ENCODE measurements at places on chromosomes 7 and 10.

DNA sequence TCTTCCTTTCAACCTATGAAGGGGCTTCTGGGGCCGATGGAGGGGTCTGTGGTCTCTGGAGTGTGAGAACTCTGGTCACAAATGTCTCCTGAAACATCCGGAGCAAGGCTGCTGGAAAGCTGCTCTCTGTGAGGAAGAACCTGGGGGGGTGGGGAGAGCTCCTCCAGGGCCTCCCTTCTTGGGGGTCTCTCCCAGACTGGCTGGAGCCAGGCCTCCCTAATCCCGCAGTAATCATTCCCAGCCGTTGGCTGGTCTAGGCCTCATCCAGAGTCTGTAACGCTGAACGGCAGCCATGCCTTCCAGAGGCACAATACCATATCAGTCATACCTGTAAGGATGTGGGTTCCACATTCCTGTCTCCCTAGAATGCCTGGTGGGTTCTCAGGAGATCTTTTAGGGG, 4.4 kb upstream of the LZTS2 start:
- no peak for DNase-seq

GRCh38 chr10:37681617-37681999, 175.8 kb downstream of the ZNF248 start:
- DNase-seq: no peak

- DNase-seq: no peak
Observed at GRCh38 chr7:121026159-121026558, 37.6 kb downstream of the CPED1 start.

DNA sequence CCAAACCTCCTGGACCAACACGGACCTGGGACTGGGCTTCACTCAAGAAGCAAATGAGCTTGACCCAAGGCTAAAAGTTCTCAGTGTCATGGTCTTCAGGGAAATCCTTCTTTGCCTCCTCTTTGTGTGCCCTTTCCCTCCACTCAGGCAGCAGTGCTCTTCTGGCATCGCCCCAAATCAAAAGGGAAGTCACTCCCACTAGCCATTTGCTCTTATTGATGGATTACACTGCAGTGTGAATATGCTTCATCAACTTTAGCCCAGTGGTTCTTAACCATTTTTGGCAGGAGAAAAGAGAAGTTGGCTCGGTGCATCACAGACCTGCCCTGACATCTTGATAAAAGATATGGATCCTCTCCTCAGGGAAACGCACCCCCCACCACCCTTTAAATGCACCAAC, 19.2 kb upstream of the IKZF1 start:
- DNase-seq: no peak

DNA sequence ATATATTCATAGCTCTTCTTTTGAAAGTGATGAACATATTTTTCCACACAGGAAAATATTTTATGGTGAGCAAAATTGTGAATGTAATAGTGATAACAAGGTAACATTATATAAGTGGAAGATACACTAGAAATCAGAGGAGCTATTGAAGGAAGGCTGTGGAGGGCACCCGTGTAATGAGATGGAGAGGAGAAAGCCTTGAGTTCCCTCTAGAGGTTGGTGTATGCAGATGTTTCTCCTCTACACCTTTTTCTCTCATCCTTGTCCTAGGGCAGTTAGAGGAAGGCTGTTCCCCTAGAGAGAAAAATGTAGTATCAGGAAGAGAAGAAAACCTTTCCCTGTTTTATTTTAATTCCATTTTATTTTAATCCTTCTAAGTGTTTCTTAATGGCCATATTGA, 54.6 kb upstream of the NRG3 start:
- no peak for DNase-seq

DNA sequence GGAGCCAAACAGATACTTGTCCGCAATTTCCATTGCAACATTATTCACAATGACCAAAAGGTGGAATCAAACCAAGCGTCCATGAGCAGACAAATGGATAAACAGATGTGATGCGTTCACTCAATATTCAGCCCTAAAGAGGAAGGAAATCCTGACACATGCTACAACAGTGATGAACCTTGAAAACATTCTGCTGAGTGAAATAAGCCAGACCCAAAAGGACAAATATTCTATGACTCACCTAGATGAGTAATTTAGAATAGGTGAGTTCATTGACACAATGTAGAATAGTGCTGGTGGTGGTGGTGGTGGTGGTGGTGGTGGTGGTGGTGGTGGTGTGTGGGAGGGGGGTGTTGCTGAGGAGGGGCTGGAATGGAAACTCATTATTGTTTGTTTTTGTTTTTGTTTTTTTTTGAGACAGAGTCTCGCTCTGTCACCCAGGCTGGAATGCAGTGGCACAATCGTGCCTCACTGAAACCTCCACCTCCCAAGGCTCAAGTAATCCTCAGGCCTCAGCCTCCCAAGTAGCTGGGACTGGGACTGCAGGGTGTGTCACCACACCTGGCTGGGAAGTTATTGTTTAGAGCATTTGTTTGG, 28.6 kb downstream of the SMKR1 start:
- peak; percentile 25 for DNase-seq

- peak; percentile 40 for DNase-seq
Observed at GRCh38 chr10:63429281-63429680, 36.5 kb downstream of the JMJD1C start.

GRCh38 chr7:100602889-100603725, 944 bp downstream of the PCOLCE start:
- peak; percentile 55 for DNase-seq

DNA sequence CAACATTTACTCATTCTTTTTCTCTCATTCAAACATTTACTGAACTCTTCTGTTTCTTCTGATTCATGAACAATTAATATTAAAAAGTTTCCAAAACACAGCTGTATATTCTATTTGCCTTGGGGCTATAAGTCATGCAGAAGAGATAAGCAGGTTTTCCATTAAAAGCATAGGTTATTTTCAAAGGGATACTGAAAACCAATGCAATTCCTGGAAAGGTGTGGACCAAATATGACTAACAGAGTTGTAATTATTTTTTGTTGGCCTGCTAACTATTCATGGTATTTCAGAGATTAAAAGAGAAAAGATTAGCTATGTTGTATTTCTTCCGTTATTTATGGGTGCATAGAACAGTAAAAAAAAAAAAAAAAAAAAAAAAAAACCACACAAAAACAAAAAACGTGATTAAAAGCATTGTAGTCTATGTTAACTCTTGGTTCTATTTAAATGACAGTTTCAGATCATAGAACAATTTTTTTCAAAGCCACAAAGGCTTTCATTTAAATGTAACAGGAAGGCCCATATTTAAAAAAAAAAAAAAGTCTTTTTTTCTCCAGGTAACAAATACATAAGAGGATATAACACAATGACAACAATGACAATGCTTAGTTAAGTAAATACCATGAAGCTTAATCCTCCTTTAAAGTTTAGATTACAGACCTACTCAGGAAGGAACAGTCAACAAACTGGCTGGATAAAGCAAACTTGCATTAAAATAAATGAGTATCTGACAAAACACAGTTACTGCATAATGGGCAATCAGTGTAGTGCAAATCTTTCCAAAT, 1042.9 kb downstream of the GATA3 start:
- DNase-seq: no peak

DNA sequence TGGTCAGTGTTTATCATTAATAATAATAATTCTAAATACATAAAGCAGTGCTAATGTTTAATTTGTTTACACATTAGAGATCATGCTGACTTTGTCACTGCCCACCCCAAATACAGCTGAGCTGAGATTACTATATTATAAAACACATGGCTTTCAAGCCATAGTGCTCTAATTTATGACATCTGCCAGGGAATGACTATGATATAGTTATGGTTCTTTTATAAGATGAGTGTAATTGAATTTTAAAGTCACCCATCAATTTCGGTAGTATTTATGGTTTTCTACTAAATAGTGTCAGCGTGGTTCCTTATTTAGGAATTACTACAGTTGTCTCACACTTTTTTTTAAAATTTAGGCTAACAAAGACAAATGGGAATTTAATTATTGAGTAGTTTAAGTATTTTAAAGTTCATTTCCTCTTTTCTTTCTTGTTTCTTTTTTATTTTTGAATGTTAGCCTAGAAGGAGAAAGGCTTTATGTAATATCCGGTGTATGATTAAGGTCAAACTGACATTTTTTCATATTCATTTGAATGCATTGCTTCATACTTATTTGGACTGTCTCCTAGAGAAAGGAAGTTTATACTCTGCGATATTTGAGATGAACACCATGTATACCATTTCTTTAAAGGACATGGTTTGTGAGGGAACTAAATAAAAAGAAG, 3.9 kb downstream of the CDK14 start:
- DNase-seq: no peak

DNA sequence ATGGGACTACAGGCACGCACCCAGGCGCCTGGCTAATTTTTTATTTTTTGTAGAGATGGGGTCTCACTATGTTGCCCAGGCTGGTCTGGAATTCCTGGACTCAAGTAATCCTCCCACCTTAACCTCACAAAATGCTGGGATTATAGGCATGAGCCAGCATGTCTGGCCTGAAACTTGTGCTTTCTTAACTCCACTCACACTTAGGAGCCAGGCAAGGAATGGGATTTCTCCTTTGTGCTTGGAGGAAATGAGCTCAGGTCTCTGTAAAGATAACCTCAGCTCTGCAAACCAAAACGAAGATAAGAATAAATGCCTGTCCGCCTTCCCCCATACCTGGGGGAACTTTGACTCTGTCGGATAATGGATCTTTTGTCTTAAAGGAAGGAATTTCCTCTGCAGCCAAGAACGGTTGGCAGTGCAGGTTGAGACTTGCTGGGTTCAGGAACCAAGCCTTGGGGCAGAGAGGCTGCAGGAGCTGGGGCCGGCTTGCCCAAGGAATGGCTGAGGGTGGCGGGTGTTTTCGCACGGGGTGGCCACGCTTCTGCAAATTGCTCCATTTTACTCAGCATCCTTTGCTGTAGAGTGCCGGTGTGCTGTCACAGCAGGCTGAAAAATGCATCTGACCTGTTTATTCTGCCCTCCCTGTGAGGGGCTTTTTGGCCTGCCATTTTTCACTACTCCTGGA, 174.2 kb downstream of the KIAA1217 start:
- no peak for DNase-seq

GRCh38 chr7:157559596-157560257, 222.9 kb downstream of the DNAJB6 start:
- no peak for DNase-seq

DNA sequence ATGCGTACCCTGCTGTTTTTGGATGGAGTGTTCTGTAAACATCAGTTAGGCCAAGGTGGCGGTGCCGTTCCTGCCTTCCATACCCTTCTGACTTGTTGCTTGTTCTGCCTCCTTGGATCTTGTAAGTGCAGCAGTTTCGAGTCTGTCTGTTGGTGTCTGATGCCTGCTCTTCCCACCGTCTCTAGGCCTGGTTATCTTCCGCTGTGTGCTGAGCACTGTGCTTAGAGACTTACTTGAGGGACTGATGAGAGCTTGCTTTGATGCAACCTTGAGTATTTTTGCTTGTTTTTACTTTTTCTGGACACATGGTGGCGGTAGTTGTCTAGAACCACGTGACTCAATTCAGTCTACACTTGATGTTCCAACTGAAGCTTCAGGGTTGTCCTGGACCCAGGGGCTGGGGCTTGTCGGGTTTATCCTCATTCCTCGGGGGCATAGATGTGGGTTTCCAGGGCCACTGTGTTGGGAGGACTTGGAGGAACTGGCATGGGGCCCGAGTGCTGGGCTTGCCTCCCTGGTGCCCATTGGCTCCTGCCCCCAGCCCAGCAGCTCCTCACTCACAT, 14.4 kb upstream of the SPRN start:
- DNase-seq: no peak

DNA sequence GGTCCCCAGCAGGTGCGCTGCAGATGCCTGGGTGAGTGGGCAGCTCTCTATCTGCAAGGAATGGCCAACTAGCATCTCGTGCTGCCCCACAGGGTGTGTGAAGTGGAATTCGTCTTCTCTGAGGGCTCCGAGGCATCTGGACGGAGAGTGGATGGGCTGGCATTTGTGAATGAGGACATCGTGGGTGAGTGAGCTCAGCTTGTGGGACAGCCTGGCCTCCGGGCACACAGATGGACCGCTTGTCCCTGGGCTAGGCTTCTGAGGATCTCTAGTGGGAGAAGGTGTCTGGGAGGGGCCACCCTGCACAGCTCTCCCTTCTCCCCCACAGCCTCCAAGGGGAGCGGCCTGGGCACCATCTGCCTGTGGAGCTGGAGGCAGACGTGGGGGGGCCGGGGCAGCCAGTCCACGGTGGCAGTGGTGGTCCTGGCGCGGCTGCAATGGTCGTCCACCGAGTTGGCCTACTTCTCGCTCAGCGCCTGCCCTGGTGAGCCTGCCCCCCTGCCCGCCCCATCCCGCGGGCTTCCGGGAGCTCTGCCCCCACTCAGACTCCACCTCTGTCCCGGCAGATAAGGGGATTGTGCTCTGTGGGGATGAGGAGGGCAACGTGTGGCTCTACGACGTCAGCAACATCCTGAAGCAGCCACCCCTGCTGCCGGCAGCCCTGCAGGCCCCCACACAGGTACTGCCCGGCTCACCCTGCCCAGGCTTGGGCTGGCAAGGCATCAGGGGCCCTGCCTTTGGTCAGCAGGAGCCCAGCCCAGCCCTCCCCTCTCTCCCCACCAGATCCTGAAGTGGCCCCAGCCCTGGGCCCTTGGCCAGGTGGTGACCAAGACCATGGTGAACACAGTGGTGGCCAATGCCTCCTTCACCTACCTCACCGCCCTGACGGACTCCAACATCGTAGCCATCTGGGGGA, 6.3 kb downstream of the POLR2J start:
- peak; percentile 74 for DNase-seq

- peak; percentile 3 for DNase-seq
Observed at GRCh38 chr10:4596951-4597350, 229.1 kb upstream of the AKR1E2 start.

GRCh38 chr7:102840404-102840803, 72.4 kb upstream of the LRRC17 start:
- no peak for DNase-seq

GRCh38 chr7:155802906-155803417, 9.3 kb downstream of the SHH start:
- no peak for DNase-seq

- peak; percentile 77 for DNase-seq
Observed at GRCh38 chr7:102933763-102934162, 21.0 kb downstream of the LRRC17 start.

DNA sequence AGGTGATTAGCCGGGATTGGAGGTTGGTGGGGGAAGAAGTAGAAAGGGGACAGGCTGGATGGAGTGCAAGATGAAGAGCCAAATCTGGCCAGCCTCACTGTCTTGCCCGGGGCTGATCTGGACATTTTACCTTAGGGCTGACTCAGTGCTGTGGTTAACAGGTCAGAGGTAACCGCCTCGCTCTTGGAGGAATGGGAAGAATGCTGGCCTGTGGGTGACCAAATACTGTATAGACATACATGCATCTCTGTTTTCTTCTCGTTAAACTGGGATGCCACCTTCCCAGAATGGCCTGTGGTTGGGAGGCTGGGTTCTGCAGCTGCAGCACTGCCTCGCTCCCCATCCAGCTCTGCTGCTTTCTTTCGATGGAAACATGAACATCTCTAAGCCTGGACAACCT, 120.0 kb downstream of the SEC23IP start:
- no peak for DNase-seq

DNA sequence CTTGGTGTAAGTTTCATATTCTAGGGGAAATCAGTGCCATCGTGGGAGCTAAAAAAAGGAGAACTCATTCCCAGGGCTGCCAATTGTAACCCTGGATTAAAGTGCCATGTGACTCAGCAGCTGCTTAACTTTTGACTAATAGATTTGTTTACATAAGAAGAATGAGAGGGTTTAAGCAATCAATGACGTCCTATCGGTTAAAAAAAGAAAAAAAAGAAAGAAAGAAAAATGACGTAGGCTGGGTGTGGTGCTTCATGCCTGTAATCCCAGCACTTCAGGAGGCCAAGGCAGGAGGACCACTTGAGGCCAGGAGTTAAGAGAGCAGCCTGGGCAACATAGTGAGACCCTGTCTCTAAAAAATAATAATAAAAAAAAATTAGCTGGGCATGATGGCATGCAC, 116.2 kb upstream of the AFAP1L2 start:
- peak; percentile 75 for DNase-seq

GRCh38 chr7:332646-333392, 42.8 kb downstream of the FOXL3 start:
- peak; percentile 74 for DNase-seq

Measured in myocyte (in vitro differentiated cells).